ENCODE measurements at places on chromosomes 2 and 18. TPM values are rescaled to one million over a fixed set of nuclear protein-coding genes. Genes with fewer than 3 reads are reported as not detected.

GREB1 gene
- total RNA-seq: 35.9 TPM

LINC00305 gene
- total RNA-seq: 16.4 TPM

DNA sequence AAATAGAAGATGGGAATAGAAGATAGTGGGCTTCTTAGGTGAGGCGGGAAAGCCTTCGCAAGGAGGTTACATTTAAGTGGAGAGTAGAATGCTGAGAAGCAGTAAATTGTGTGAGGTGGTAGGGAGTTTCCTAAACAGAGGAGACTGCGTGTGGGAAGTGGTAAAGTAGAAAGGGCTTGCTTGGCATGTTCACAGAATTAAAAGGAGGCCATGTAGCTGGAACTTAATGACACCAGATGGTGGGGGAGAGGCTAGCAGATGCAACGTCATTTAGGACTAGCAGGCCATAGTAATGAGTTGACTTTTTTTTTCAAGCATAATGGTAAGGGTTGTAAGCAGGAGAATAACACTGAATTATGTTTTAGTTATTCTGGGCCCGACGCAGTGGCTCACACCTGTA, 13.0 kb upstream of the RTN4 start:
- H3K27ac ChIP-seq: no peak overlapping the region
- no peak for DNase-seq
- no peaks in the 10 kb centered on the region for H3K36me3 ChIP-seq
- H3K4me3 ChIP-seq: no peak overlapping the region
- no peaks in the 10 kb centered on the region for H3K4me1 ChIP-seq
- H3K27me3 ChIP-seq: no peaks in the 10 kb centered on the region

ST6GAL2 gene
- total RNA-seq: 10.9 TPM

TMEM37 gene
- total RNA-seq: 11.4 TPM

CDK5R2 gene
- 0.13 TPM for total RNA-seq
